ENCODE measurements at places on chromosomes 5 and 9. TPM values are rescaled to one million over a fixed set of nuclear protein-coding genes. Genes with fewer than 3 reads are reported as not detected.

- no peak for DNase-seq
Measured at GRCh38 chr9:6965566-6965965, 207.8 kb downstream of the KDM4C start.

- no peak for DNase-seq
Measured at GRCh38 chr5:114360816-114361723, 800 bp upstream of the KCNN2 start.

DNA sequence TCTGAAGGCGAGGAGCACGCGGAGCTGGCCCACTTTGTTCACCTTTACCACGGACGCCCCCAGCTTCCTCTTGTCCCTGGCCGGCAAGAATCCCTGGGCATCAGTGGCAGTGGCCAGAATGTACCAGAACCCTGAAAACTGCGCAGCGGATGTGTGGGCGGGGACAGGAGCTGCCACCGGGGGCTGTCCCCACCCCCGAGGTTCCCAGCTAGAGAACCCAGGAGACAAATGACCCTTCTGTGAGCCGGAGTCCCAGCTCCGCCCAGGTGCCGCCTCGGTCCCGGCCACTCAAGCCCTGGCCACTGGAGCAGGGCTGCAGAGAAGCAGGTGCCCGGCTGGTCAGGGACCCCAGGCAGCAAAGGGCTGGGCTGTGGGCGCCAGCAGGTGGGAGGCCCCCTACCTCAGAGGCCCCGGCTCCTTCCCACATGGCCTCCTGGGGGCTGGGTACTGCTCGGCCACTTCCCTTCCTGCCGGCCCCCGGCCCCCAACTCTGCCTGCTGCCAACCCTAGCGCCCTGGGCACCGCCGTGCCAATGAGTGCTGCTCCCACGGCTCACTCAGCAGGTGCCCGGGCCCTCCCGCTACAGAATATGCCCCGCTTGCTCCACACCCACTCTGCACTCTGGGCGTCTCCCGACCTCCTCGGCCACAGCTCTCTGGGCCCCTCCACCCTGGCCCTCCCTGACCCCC lies 713 bp downstream of the LCN10 start:
- DNase-seq: no peak

DNA sequence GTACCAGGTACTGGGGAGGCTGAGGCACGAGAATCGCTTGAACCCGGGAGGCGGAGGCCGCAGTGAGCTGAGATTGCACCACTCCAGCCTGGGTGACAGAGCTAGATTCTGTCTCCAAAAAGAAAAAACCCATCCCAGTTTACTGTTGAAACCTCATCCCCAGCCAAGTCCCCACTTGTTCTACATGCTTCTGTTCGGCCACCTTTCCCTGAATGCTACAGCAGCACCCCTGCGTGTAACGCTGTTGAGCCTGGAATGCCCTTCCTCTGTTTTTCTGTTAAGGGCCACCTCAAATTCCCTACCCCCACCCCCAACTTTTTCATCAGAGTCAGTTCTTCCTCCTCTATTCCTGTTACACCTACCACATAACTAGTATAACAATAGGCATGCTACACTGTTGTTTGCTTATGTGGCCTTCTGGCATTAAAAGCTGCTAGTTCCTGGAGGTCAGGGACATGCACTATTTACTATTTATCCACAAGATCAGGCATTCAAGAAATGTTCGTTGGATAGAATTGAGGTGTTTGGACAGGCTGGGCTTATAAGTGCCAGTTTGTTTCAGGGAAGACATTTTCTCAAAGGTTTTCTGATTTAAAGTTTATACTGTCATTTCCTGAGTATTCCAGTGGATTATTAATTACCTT lies 47.1 kb upstream of the C5orf47 start:
- no peak for DNase-seq

GRCh38 chr5:79800979-79801827 lies 111.6 kb downstream of the CMYA5 start:
- DNase-seq: no peak

DNA sequence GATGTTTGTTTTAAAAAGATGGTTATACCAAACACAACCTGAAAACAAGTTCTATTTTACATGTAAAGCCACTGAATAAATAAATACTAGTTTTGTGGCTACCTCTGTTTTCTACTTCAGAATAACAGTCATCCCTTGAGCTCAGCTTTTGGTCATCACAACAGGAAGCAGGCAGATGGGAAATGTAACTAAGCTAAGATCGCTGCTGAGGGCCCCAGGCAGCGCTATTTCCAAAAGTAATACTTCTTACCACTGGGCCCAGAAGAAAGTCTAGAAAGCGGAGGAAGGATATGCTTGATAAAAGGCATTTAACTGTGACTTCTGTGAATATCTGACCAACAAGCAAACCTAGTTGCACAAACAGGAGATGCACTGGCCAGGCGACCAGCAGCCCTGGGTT lies 61.4 kb downstream of the SERINC5 start:
- no peak for DNase-seq

DNA sequence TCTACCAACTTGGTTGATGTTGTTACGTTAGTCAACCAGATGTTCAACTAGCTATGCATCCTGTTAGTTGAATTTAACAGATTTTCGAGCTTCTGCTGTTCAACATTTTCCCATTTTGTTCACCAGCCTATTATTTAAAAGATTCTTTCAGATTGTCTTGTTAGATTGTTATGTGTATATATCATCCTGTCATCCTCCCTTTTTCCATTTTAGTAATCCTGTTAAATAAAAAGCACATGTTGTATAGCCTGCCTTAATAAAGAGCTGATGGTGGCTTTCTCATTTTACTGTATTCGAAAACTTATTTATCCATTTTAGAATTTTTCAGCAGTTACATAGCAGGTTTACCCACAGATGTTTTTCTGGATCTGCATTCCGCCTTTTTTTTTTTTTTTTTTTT lies 4.3 kb downstream of the TMEFF1 start:
- DNase-seq: no peak

- DNase-seq: no peak
Measured at GRCh38 chr9:91273853-91274552, 87.7 kb downstream of the AUH start.

GRCh38 chr9:80437825-80438224 lies 866.1 kb downstream of the TLE4 start:
- DNase-seq: no peak

GRCh38 chr5:151611127-151611775 lies 20.1 kb upstream of the FAT2 start:
- DNase-seq: no peak

- no peak for DNase-seq
Measured at GRCh38 chr5:150374651-150375050, 17.2 kb downstream of the TCOF1 start.

- no peak for DNase-seq
Measured at GRCh38 chr9:124486778-124487259, 20.4 kb downstream of the NR5A1 start.

GRCh38 chr5:75366787-75367186 lies 29.8 kb downstream of the HMGCR start:
- no peak for DNase-seq

DNA sequence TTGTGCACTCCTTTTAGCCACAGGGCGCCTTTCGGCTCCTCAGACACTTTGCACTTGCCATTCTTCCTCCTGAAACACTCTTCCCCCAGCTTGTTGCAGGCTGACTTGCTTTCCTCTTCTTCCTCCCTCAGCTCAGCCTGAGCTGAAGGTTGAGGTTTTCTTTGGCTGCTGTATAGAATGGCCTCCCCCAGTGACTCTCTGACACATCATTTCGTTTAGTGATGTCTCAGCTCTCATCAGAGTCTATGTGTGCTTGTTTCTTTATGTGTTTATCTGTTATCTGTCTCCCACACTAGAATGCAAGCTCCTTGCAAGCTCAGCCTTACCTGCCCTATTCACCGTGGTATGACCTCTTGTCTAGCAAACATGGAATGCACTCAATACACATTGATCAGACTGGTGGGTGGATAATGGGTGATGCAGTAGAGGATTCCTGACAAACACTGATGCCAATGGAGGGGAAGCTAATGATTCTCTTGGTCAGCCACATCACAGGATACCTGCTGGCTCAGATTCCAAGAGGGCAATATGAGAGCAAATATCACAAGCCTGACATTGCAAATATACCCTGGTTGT lies 112.9 kb upstream of the STC2 start:
- DNase-seq: no peak

GRCh38 chr9:35338561-35339274 lies 151.2 kb upstream of the RUSC2 start:
- DNase-seq: no peak

- no peak for DNase-seq
Measured at GRCh38 chr9:115593587-115594091, 475.7 kb upstream of the TNC start.

- no peak for DNase-seq
Measured at GRCh38 chr5:122775550-122776542, 966 bp downstream of the SNX2 start.

GRCh38 chr5:155091768-155092717 lies 78.5 kb downstream of the KIF4B start:
- DNase-seq: no peak

GRCh38 chr5:43041110-43041668 lies 1.1 kb upstream of the ANXA2R start:
- DNase-seq: peak; percentile 47

GRCh38 chr9:38213631-38214299 lies 144.7 kb upstream of the SHB start:
- DNase-seq: peak; percentile 8

- DNase-seq: no peak
Measured at GRCh38 chr9:121115466-121115865, 40.7 kb downstream of the CNTRL start.

- no peak for DNase-seq
Measured at GRCh38 chr5:39717176-39717897, 292.6 kb upstream of the DAB2 start.

DNA sequence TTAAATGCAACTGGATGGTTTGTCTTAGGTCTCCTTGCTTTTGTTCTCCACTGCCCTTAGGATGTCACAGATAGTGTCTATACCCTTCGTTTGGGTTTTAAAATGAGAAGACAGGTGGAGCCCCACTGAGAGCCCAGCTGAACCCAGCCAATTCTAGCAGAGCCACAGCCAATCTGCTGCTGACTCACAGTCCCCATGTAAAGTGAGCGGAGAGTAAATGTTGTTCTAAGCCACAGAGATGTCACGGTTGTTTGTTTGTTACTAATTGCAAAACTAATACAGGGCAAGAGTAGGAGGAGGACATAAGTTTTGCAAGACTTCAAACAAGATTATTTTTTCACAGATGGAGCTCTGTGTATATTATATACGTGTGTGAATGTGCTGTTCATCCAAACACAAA lies 50.5 kb upstream of the AGXT2 start:
- no peak for DNase-seq

GRCh38 chr9:115146581-115147021 lies 28.6 kb upstream of the TNC start:
- no peak for DNase-seq

DNA sequence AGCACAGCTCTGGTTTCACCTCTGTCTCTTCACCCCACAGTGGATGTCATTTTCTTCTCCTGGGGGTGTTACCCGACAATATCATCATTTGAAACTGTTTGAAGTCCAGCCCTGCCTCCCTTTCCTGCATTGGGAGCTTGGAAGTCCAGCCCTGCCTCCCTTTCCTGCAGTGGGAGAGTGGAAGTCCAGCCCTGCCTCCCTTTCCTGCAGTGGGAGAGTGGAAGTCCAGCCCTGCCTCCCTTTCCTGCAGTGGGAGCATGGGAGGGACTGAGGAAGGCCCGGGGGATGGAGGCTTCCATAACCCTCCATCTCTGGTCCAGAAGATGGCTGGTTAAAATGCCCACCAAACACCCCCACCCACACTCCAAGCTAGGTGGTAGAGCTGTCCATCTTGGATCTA lies 59.8 kb downstream of the SYK start:
- DNase-seq: no peak

- DNase-seq: no peak
Measured at GRCh38 chr5:57306359-57306758, 132.5 kb downstream of the GPBP1 start.

DNA sequence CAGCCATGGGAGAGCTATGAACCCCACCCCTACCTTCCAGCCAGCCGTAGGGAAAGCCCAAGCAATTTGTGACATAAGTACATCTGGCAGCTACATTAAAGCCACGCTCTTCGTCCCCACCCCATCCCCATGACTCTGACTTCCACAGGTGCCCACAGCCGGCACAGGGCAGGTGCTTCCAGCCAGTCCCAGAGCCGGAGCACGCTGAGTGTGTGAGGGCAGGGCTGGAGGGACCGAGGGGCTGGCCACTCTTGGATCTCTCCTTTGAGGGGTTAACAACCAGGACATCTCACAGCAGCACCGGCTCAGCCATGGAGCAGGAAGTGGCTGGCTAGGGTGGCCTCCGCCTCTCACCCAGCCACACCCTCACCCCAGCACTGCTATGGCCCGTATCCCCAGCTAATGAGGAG lies 2.4 kb upstream of the FAM78A start:
- no peak for DNase-seq

- DNase-seq: no peak
Measured at GRCh38 chr5:30747412-30747811, 446.1 kb upstream of the CDH6 start.

- DNase-seq: no peak
Measured at GRCh38 chr5:17157294-17157693, 60.1 kb upstream of the BASP1 start.

GRCh38 chr9:73531658-73532057 lies 380.0 kb downstream of the ANXA1 start:
- DNase-seq: no peak

DNA sequence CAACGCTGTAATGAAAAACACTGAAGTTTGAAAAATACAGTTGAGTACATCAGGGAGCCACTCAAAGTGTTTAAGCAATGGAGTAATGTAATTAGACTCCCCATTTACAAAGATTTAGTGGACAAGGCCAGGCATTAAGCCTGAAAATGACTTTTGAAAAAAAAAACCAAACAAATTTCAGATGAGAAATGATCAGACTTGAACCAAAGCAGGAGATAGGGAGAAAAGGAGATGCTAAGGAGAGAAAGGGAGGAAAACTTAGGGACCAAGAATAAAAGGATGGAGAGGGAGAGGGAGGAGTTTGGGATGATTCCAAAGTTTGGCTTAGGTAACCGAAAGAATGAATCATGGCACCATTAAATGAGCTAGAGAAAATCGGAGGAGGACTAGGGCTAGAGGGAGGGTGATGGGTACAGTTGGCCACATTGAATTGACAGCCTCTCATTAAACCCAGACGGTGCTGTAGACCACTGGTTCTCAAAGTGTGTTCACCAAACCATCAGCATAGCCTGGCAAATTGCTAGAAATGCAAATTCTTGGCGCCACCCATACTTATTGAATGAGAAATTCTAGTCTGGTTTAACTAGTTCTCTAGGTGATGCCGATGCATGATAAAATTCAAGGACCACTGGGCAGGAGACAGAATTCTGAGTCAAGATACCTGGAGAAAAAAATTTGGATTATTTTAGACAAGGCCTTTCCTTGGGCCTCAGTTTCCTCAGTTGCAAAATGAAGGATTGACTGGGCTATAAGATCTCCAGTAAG lies 6.2 kb upstream of the CPEB4 start:
- DNase-seq: no peak

The PBX3 gene
- 18.9 TPM for total RNA-seq

The CD72 gene
- 5.7 TPM for total RNA-seq

The CATSPER3 gene
- 0.28 TPM for total RNA-seq

The C5 gene
- 456 TPM for total RNA-seq

The PCDHA1 gene
- total RNA-seq: not detected

The TAF11L8 gene
- not detected for total RNA-seq

The ZDHHC11B gene
- 0.37 TPM for total RNA-seq

The TDRD7 gene
- total RNA-seq: 6.9 TPM

The PRRC2B gene
- total RNA-seq: 29.3 TPM

The CD274 gene
- 2.5 TPM for total RNA-seq

The FAM221B gene
- not detected for total RNA-seq

The DNM1 gene
- 1.6 TPM for total RNA-seq

The CAMK2A gene
- total RNA-seq: not detected

The ALAD gene
- total RNA-seq: 258 TPM

The PRR7 gene
- total RNA-seq: 0.17 TPM

The CAMK4 gene
- 1.2 TPM for total RNA-seq

Measured in liver (tissue), 10 donors.